ENCODE measurements at places on chromosomes 16 and 17.

DNA sequence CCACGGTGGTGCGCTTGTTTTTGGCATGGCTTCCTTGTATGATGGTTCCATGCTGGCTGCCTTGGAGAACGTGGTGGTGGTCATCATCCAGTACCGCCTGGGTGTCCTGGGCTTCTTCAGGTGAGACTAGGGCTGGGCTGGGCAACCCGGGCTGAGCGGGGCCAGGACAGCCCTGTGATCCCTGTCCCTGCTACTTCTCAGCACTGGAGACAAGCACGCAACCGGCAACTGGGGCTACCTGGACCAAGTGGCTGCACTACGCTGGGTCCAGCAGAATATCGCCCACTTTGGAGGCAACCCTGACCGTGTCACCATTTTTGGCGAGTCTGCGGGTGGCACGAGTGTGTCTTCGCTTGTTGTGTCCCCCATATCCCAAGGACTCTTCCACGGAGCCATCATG, 4.9 kb downstream of the CES2 start:
- peak; percentile 60 for DNase-seq

GRCh38 chr16:67953641-67954375, 9.9 kb upstream of the LCAT start:
- no peak for DNase-seq

DNA sequence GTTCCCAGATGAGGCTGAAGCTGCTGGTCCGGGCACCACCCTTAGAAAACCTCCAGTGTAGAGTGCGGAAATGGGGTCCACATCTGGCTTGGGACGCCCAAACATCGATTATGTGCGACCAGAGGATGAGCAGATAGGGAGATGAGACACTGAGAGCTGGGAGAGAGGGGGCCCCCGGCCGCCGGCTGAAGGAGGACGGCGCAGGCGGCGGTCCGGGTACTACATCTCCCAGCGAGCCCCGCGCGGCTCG, 182 bp upstream of the SPECC1 start:
- peak; percentile 61 for DNase-seq

DNA sequence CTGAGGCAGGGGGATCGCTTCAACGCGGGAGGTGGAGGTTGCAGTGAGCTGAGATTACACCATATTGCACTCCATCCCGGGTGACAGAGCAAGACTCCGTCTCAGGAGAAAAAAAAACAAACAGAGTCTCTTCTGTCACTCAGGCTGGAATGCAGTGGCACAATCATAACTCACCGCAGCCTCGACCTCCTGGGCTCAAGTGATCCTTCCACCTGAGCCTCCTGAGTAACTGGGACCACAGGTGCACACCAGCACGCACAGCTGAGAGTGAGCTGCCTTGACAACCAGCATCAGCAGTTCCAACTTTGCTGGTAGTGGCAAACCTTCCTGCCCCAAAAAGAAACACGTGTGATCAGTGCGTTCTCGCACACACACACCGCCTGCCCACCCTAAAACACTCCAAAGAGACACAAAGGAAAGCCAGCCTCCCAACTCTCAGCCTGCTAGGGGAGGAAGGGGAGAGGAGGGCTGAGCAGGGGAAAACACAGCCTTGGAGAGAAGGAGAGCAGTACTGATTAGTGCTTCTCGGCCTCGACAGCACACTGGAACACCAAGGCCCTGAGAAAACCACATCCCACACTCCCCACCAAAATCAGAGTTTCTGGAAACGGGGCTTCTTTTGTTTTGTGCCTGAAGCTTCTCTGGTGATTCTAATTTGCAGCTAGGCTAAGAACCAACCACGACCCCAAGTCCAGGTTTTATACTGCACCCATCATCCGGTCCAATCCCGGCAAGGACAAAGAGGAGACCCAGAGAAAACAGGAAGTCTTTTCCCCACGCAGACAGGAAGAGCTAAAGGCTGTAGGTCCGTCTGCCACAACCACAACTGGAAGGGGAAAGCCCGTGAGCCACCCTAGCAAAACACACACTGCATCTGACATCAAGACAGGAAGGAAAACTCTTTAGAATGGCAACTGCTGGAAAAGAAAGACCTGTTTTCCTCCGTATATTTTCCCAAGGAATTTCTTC, 28.8 kb downstream of the ZCCHC14 start:
- peak; percentile 41 for DNase-seq
